AG04449 (cell line): ENCODE measurements at places on chromosomes 4 and X.
A peak's percentile ranks its signal among the peaks of the same experiment; 100 is the strongest.

- DNase-seq, result no peak
Measured at GRCh38 chrX:72366178-72366577, 60.5 kb upstream of the CITED1 start.

DNA sequence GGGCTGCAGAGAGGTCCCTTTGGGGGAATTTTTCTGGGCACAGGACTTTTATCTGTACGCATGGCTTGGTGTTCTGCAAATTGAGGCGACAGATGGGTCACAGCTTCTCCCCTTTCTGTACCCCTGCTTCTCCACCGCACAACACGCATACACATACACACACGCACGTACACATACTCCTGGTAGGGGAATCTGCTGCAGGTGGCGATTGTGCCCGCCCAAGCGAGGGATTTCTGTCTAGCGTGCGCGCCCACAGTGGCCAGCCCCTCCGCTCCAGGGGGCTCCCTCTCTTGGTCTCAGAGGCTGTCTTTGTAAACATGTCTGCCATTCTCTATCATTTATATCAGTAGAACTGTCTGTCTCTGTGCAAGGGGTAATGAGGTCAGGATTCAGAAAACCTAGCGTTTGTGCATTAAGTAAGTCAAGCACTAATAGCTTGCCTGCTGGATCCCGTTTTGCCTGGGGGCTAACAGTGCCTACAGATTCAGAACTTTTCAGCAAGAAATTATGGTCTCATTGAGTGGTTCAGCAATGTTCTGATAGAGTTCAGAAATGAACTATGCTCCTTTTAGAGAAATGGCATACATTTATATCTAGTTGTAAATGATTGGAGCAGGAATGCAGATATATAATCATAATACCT is 2.2 kb downstream of the GRID2 start:
- no peak for DNase-seq

DNA sequence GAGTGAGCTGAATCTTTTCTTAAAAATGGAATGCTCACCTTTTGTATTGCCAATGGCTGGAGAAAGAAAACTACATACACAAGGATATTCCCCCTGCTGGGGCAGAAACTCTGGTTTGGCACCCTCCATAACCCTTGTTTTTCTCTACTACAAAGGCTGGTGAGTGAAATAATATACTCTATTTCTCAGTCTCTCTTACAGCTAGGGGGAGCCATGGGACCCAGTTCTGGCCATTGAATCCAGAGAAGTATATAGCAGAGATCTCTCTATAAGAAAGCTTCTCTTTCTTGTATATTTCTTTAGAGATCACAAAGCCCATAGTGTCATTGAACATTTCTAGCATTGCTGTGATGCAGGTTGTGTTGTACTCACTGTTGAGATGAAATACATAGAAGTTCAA is 49.8 kb downstream of the SMPX start:
- DNase-seq, result no peak

DNA sequence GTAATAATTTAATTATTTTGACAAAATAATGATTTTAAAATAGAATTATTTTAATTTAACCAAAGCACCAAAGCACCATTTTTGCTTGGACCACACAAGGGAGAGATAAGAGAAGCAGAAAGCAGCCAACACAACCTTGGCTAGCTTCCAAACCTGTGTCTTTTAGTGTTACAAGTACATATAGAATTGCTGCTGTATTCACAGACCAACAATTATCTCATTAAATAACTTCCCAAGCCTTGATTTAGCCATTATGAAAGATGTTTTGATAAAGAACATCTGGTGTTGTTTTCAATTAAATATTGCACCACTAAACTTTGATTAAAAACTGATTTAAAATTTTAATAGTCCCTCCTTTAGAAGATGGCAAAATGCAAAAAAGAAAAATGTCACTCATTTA is 14.0 kb upstream of the IGFBP7 start:
- DNase-seq, result no peak

DNA sequence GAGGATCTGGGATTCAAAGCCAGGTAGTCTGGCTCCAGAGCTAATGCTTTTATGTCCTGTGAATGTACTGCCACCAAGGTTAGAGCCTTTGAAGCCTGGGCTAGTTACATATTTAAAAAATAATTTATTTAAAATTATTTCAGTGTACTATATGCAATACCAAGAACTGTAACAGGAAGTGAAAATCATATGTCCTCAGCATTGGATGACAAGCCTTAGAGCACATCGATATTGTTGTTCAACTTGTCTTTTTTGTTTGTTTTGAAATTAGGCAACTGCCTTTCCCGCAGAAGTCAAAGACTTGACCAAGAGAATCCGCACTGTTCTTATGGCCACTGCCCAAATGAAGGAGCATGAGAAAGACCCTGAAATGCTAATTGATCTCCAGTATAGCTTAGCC is 73.1 kb upstream of the IL13RA1 start:
- DNase-seq, result no peak

GRCh38 chr4:26410385-26411293 is 79.6 kb downstream of the CCKAR start:
- DNase-seq, result no peak

- DNase-seq, result no peak
Measured at GRCh38 chrX:134969726-134970125, 21.1 kb upstream of the SMIM10 start.

- no peak for DNase-seq
Measured at GRCh38 chrX:7444967-7445366, 297.0 kb upstream of the PUDP start.

DNA sequence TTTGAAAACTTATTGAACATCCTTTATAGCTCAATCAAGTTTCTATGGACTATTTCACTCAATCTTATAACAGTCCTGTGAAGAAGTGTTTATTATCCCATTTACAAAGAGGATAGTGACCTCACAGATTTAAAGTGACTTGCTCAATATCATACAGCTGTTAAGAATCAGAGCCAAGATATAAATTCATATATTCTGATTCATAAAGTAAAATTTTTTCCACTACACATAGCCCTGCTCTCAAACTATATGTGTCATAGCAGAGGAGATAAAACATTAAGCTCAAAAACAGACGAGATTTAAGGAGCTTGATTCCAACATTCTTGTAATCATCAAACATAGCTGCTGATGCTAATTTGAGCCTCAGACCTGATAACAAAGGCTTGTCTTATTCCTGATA is 226.8 kb downstream of the CAMK2D start:
- no peak for DNase-seq

- no peak for DNase-seq
Measured at GRCh38 chr4:146435962-146436361, 85.8 kb downstream of the SLC10A7 start.

DNA sequence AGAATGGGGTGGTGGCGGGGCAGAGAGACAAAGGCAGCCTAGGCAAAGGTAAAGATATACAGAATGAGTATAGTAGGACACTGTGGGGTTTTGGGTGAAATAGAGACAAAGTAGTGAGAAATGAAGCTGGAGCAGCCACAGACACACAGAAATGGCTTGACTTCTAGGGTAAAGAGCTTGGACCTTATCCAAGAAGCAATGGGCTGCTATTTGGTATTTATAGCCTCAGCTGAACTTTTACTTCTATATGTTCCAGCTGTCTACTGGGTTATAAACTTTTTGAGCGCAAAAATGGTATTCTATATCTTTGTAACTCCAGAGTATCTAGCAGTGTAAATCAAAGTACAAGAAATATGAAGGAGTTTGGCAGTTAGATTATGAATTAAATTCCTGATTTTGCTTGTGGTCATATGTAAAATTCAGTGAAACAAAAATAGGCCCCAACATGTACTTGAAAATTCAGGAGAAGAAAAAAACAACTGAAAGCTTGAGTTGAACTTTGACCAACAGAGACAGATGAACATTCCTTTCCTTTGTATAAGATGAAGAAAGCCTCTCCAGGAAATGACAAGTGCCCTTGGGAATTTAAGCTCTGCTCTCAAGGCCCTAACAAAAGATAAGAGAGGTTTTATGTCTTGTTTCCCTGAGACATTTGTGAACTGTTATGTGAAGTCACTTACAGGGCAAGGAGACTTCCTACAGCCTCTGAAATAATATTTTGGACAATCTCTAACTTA is 354.1 kb downstream of the CHIC1 start:
- DNase-seq, result peak; percentile 36

DNA sequence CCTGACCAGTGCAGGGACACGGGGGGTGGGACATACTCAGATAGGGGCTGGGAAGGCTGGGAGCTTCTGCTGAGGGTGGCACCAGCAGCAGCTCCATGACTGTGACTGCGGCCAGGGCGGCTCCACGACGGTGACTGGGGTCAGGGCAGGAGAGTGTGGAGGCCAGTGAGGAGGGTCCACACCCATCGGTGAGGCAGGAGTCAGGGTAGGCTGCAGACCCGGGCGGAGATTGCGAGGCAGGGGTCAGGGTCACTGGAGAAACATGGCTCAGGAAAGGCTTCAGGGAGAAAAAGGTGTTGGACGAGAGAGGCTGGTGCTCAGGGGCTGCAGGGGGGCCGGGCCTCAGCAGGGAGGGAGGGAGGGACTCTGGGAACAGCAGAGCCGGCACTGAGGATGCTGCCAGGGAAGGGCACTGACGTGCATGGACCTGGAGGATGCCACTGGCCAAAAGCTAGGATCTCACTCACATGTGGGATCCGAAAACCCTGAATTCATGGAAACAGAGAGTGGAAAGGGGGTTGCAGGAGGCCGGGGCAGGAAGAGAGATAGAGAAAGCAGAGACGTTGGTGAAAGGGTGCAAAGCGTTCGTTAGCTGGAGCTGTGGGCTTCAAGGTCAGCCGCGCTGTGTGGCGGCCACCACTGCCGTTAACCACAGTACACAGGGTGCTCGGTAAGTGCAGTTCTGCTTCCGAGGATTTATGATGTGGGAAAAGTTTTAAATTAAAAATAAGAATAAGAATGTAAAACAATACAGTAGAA is 22.0 kb downstream of the ATP5ME start:
- no peak for DNase-seq
